Left colon (tissue), 2 donors: ENCODE measurements at places on chromosomes 6 and 20. TPM values are rescaled to one million over a fixed set of nuclear protein-coding genes. Genes with fewer than 3 reads are reported as not detected.

The ZSCAN16 gene
- total RNA-seq: 8.6 TPM

The ID1 gene
- 363 TPM for total RNA-seq

The DPM1 gene
- total RNA-seq: 33.1 TPM

The LRRC73 gene
- 0.61 TPM for total RNA-seq

The OR2H1 gene
- total RNA-seq: not detected

The CDK19 gene
- total RNA-seq: 17.9 TPM

The SEMG1 gene
- 0.14 TPM for total RNA-seq

The NR2E1 gene
- not detected for total RNA-seq

The C4B gene
- total RNA-seq: 3.8 TPM

The MROH8 gene
- total RNA-seq: 1.9 TPM

The RPL7L1 gene
- total RNA-seq: 43.7 TPM

The OR2B2 gene
- total RNA-seq: not detected

The ZNF334 gene
- 2.2 TPM for total RNA-seq

The SOX12 gene
- total RNA-seq: 3.8 TPM

The KCNG1 gene
- total RNA-seq: 2.3 TPM

The MAN1A1 gene
- total RNA-seq: 94.3 TPM

The TMEM74B gene
- 3.4 TPM for total RNA-seq

The OR2J3 gene
- not detected for total RNA-seq

The DEFB124 gene
- total RNA-seq: not detected

The RFX6 gene
- total RNA-seq: 1.3 TPM

The PTCRA gene
- not detected for total RNA-seq

The RARS2 gene
- total RNA-seq: 32.0 TPM

The MTFR2 gene
- total RNA-seq: 3.1 TPM

The EYS gene
- total RNA-seq: 0.59 TPM

The PRDM13 gene
- total RNA-seq: not detected

The WFDC12 gene
- total RNA-seq: 0.92 TPM

The OR12D3 gene
- total RNA-seq: not detected

The CLIC1 gene
- 502 TPM for total RNA-seq

The CLPSL2 gene
- total RNA-seq: not detected

The PRPH2 gene
- 0.40 TPM for total RNA-seq

The MUCL3 gene
- not detected for total RNA-seq

The GSTA5 gene
- not detected for total RNA-seq

The DNAH8 gene
- not detected for total RNA-seq

The NEURL2 gene
- total RNA-seq: 4.7 TPM

The PTCHD4 gene
- 0.25 TPM for total RNA-seq

The PNPLA1 gene
- total RNA-seq: 0.43 TPM

The RBBP8NL gene
- 4.8 TPM for total RNA-seq

The TMC2 gene
- total RNA-seq: not detected
